ENCODE measurements at places on chromosomes 3 and 15.

DNA sequence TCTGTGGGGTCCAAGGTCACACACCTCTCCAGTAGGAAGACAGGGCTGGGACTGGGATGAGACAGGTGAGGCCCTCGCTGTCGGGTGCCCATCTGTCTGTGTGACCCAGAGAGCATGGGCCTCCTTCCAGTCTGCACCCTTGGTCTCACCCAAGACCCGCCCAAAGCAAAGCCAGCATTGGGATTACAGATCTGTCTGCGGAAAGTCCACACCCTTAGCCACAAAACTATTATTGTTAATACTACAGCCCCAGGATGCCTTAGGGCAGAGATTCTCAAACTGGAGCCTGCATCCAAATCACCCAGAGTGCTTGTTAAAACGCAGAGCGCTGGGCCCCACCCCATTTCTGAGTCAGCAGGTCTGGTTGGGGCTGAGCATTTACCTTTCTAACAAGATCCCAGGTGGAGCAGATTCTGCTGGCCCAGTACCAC, 58.5 kb upstream of the ZNF148 start:
- no peak for DNase-seq

DNA sequence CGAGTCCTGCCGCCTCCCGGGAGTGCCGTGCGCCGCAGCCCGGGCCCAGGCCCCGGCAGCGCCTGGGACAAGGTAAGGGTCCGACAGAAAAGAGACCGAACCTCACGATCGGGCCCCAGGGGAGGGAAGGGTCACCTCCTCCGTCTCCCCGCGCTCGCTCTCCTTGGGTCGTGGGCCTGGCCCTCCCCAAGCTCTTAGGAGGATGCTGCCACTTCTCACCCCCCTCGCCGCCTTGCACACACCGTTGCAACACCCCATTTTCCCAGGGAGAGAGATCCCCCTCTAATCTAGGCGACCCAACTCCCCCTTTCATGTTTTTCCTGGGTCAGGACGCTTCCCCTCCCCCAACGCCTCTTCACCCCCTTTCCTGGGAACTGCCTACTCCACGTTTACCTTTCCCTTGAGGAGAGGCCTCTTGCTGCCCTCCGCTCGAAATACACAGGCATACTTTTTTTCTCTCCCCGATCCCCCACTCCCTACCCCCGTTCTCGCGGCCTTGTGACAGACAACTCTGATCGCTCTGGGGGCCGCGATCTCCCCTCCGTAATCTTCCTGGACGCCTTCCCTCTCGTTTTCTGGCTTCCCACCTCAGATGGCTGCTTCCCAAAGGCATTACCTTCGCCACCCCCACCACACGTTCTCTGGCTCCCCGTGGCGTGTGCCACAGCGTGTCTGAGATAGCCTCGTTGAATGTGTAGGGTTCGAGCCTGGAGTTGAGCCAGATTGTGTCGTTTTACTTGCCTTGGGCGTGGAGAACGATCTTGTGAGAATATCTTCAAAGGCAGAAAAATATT, 688 bp downstream of the SETD5 start:
- DNase-seq: no peak

- DNase-seq: no peak
Observed at GRCh38 chr3:30496066-30496966, 110.1 kb upstream of the TGFBR2 start.

- no peak for DNase-seq
Observed at GRCh38 chr15:73034221-73034620, 18.0 kb upstream of the NEO1 start.

- DNase-seq: no peak
Observed at GRCh38 chr15:51484781-51485180, 137.8 kb downstream of the DMXL2 start.

GRCh38 chr3:53180305-53181023, 19.5 kb downstream of the PRKCD start:
- no peak for DNase-seq

DNA sequence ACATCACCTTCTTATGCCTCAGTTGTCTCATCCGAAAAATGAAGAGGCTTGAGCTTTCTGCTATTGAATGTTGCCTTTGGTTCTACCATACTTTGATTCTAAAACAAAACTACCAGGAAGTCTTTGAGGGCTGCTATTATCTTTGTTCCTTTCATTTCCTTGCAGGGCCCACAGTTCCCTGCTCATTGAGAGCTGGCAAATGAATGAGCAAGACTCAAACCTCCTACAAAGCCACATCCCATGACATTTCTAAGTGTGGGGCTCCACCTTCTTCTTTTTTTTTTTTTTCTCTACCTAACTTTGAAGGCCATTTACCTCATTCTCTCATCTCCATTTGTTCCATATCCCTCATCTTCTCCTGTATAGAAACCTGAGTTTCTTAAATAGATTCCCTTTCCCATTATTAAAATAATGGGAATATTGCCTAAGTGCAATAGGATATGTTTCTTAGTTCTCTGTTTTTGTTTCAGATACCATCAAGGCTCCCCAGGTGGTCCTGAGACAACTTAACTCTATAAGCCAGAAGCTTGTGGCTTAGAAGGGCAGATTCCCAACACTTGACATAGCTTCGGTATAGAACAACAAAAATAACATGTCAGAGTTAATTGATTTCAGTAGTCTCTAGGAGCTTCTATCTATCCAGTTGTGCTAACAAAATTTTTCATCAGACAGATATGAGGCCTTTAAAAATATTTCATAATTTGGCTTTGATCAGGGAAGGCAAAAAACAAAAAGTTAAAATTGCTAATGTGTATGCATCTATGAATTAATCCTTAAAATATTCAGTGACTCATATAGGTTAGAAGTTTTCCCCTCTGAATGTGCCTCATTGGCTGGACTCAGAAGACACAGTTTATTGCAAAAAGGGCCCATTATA, 951.6 kb downstream of the TUSC7 start:
- no peak for DNase-seq

- DNase-seq: no peak
Observed at GRCh38 chr3:132288357-132288756, 28.9 kb upstream of the ACP3 start.

GRCh38 chr15:75232826-75233503, 25.2 kb upstream of the GOLGA6C start:
- no peak for DNase-seq

DNA sequence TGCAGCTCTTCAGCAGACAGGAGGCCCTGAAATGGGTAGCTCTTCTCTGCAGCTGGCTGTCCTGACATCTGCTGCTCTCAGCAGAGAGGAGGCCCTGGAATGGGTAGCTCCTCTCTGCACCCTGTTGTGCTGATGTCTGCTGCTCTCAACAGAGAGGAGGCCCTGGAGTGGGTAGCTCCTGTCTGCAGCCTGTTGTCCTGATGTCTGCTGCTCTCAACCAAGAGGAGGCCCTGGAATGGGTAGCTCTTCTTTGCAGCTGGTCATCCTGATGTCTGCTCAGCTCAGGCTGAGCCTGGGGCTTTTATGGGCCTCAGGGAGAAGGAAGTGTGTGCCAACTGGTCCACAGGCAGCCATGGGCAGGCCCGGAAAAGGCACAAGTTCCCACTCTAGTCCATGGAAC, 66.6 kb downstream of the PIK3CB start:
- no peak for DNase-seq

DNA sequence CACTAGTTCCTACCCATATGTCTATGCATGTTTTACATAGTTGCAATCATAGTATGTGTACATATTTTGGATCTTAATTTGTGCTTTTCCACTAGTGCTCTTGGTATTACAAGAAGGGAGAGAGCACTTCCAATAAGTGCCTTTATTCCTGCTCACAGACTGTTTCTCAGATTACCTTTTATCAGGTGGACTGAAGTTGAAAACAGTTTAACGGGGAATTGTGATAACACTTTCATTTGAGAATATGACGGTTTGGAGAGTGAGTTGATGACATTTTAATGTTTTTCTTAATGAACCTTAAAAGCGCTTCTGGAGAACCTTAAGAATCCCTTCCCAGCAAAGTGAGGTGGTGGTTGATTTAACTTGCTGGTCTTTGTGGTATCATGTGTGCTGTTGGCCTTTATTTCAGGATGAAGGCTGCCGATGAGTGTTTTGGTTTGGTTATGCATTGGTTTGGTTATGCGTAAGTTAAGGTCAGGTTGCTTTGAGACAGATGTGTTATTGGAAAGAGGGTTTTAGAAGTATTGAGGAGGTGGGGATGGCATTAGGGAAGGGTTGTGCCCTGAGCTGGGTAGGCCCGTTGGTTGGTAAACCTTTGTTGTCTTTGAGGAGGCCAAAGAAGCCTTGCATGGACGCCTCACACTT, 2.8 kb downstream of the EDEM1 start:
- DNase-seq: no peak

DNA sequence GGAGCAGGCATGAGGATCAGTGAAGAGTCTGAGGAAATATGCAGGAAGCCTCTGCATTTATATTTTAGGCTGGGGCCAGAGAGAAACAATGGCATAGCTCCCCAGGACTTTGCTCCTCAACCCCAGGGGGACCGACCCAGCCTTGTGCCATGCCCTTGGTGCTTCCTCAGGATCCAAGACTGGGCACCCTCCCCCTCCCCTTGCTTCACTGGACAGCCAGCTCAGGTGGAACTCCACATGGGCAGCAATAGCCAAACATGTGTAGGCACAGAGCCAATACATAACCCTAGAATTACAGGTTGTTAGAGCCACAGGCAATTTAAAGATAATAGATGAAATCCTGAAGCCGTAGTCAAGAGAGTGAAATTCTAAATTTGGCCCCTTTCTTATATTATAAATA, 73.0 kb upstream of the ETV5 start:
- no peak for DNase-seq

GRCh38 chr3:160564949-160565441, 376 bp downstream of the KPNA4 start:
- DNase-seq: no peak

DNA sequence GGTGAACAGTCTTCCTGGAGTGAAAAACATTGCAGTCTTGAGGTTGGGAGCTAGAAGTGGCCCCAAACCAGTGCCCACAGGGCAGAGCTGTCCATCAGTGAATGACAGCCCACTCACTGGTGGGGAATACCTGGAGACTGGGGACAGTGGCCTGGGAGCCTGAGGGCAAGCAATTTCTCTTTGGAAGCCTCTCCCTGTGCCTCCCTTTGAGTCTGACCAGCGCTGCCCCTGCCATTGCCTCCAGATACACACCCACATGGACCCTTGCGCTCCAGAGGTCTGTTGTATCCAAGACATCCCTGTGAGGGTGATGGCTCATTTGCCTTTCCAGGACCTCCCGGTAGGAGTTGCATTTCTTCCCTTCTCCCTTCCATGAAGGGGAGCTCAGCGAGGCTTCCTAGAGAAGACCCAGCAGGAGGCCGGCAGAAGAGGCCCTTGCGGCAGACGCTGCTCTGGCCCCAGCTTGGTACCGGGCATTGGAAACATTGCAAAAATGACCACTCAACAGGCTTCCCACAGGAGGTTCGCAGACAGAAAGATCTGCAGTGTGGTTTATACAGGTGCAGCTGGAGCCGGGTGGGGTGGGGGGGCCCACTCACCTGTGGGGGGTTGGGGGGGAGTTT, 38.5 kb downstream of the KLF13 start:
- no peak for DNase-seq

DNA sequence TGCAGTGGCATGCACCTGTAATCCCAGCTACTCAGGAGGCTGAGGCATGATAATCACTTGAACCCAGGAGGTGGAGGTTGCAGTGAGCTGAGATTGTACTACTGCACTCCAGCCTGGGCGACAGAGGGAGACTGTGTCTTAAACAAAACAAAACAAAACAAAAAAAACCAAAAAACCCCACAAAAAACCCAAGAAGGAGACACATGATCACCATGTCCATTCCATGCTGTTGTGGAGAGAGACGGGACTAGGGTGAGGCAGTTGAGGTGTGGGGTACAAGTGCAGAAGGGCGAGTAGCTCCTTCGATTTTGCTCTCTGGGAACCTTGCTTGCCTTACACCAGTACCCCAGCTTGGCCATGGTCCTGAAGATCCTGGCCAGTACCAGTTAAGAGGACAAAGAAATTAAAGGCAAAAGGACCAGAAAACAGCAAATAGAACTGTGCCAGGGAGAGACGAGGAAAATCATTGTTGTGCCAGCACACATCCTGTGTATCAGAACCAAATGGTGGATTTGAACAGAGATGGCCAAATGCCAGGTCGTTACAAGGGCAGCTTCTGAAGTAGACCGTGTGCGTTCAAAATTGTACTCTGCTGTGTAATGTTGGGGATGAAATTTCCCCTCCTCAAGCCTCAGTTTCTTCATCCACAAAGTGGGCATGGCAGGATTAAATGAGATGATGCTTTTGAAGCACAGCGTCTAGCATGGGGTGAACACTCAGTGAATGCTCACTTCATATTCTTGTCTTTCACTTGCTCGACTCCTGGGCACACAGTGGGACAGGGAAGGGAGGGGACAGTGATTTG, 42.9 kb upstream of the CTSH start:
- no peak for DNase-seq

- DNase-seq: no peak
Observed at GRCh38 chr3:126553284-126554084, 5.2 kb downstream of the C3orf22 start.

GRCh38 chr15:60932051-60932915, 296.8 kb downstream of the RORA start:
- DNase-seq: peak; percentile 53

DNA sequence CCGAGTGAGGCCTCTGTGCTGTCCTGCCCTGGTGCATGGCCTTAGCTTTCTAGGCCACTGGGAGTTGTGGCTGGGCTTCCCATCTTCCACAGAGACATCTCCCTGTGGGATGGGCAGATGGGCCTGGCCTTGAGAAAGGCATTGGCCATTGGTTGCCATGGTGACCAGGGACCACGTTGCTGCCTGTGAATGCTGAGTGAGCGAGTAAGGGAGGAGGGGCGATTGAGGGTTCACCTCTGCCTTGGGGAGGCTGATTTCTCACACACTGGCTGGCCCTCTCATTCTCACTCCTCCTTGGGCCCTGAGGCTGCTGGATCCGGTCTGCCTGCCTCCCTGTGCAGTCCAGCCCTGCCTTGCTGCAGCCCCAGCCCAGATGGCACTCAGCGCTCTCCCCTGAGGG, 26.4 kb upstream of the DOCK3 start:
- no peak for DNase-seq

GRCh38 chr3:143535994-143536784, 312.1 kb downstream of the SLC9A9 start:
- DNase-seq: no peak

GRCh38 chr3:29771602-29772001, 490.7 kb downstream of the RBMS3 start:
- DNase-seq: no peak

DNA sequence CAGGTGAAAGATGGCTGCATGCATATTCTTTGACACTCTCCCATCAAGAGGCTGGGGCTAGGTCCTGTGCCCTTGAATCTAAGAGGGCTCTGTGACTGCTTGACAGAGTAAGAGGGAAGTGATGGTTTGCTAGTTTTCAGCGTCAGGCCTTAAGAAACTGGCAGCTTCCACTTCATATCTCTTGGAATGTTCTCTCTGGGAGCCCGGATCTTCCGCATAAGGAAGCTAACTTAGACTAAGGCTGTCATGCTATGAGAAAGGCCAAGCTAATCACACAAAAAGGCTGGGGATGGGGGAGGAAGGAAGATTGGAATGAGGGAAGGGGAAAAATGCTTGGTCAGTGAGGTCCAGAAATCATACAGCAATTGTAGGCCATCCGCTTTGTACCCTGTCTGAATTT, 50.0 kb downstream of the MB21D2 start:
- DNase-seq: no peak

DNA sequence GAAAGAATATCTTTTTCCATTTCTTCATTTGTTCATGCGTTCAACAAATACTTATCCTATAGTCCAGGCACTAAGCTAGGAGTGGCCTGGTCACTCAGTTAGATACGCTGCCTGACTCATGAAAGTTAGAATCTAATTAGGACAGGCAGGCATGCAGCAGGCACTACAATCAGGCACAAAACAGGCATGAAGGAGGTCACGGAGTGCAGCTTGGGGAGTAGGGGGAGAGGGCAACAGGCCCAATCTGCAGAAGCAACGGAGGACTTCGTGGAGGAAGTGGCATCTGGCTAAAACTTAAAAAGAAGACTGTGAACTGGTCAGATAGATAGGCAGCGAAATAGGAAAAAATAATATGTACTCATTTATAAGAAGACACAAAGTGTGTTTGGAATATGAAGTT, 420.9 kb downstream of the MAGI1 start:
- DNase-seq: no peak

Data from effector memory CD4-positive, alpha-beta T cell (primary cell).